ENCODE measurements at places on chromosomes 16 and 17.

DNA sequence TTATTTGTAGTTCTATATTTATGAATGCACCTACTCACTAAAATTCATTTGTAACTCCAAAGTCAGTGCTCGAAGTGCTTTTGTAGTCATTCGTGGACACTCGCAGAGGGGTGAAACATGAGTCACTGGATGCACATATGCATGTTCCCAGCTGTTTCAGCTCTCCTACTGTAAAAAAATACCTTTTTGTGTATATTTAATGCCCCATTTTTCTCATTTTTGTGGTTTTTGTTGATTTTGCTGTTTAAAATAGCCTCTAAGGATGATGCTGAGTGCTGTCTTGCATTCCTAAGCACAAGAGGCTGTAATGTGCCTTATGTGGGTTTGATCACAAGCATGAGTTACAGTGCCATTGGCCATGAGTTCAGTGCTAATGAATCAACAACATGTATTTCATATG is 30.6 kb downstream of the CENPV start:
- DNase-seq = no peak

- no peak for DNase-seq
These were observed 119.2 kb downstream of the RPTOR start for GRCh38 chr17:80663781-80664206.

DNA sequence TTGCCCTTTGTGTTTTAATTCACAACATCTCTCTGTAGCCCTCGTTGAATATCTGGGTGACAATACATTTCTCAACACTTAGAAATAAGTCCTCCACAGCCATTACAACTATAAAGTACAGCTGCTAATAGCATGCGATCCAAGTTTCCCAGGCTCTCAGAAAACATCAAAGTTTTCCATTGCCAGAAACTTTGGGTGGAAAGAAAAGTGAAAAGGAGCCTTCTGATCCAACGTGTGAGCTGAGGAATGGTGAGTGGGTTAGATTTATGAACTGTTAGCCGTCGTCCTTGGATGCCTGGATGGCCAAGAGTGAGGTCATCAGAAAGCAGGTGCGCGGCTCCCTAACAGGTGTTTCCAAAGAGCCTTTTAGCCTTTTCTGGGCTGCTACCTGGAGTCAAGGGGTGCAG is 258.0 kb downstream of the PMP22 start:
- DNase-seq = no peak

GRCh38 chr16:77873066-77873465 is 84.7 kb downstream of the VAT1L start:
- no peak for DNase-seq

DNA sequence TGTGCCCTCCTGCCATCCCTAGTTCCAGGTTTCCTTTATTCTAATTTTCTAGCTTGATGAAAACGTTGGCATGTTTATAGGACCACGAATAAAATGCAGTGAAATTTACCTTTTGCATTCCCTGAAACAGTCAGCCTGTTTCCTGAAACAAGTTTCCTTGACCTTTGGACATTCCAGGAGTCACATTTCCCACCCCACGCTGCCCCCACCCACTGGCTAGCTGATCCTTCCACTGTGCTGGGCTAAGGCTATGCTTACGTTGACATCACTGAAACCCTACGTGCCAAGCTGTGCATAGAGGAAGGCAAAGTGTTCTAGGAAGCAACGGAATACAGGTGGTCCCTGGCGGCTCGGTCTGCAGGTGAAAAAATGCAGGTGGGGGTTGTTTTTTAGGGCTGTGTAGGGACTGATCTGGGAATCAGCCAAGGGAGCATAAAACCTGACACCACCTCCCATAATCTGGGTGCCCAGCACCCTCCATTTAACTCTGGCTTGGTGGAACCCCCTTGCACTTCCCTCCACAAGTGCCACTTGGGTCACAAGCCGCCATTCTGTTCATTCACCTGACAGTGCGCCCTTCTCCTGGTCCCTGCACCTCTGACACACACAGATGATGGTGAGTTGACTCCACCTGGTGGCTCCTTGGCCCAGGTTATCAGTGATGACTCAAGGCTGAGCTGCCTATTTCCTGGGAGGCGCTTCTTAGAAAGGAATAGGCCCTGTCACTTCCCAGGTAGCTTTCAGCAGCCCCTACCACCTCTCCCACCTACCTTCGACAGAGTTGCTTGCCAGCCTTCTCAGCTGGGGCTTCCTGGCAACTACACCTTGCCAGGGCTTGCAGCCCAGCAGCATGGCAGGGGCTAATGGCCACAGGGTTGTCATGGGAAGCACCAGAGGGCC is 83.7 kb downstream of the N4BP1 start:
- DNase-seq = no peak

DNA sequence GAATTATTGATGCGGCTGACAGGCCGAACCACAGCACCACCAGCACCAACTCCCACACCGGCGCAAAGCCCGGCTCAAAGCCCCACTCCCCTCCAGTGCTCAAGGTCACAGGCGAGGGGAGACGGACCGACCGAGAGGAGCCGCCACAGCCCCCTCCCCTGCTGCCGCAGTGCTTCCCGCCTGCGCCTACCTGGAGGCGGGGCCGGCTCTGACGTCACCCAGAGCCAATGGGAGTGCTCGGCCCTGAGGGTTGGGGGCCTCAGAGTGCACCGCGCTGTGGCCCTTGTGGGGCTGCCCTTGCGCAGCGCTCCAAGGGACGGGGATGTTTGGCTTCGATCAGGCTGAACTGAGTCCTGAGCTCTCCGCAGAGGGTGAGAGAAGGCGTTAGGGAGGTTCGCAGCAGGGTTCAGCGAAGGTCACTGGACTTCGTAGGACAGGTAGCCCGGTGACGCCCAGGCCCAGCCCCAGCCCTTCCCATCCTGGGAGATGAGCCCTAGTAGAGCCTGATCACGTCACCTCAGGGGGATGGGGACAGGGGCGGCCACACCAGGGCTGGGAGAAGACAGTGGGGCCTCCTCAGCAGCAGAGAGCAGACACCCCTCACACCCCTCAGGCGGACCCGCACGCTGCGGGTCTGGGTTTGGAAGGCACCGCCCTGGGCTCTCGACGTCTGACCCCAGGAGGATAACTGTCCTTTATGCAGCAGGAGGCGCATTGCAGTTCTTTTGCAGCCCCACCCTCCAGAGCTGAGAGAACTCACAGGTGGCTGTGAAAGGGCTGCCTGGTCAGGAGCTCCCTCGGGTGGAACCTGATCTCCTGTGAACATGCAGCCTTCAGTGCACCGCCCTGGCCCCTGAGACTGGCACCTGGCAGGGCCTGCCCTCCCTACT is 1.5 kb downstream of the NDRG4 start:
- no peak for DNase-seq

GRCh38 chr17:19708431-19709175 is 7.8 kb downstream of the SLC47A2 start:
- no peak for DNase-seq

GRCh38 chr16:11181242-11181898 is 74.6 kb downstream of the SOCS1 start:
- no peak for DNase-seq

- no peak for DNase-seq
These were observed 1.0 kb upstream of the SALL1 start for GRCh38 chr16:51151961-51152663.

- DNase-seq = peak; percentile 60
These were observed 2.9 kb upstream of the TTYH2 start for GRCh38 chr17:74210191-74211140.

DNA sequence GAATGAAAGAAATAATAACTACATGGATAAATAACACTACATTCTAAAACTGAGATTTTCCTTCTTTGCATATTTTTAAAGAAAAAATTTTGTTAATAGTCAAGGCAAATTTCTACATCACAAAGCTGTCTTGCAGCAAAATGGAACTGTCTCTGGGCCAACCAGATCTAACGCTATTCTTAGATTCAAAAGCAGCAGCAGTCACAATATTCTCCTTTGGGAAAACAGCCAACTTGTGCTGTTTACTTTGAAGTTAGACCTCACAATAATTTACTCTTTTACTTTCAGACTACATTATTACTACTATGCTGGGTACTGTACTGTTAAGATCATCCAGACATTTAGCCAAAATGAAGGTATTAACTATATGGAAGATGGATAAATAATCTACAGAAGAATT is 189.1 kb downstream of the CEP112 start:
- no peak for DNase-seq

DNA sequence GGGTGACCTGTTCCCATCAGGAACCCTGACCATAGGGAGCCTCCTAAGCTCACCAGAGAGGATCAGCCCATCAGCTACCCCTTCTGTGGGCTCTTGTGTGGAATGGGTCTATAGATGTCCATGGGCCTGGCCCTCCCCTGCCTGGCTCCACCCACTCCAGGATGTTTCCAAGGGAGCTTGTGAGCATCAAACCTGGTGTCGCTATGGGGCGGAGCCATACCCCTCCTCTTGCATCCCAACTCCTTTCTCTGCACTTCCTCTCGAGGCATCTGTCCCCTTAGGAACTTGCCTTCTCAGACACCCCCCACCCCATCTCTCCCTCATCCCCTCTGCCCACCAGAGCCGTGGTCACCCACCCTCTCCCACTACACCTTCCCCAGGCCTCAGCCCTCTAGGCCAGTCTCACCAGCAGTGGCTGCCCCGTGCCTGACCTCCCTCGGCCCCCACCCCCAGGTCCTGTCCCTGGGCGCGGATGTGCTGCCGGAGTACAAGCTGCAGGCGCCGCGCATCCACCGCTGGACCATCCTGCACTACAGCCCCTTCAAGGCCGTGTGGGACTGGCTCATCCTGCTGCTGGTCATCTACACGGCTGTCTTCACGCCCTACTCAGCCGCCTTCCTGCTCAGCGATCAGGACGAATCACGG is 10.4 kb downstream of the KCNH6 start:
- DNase-seq = no peak

- no peak for DNase-seq
These were observed 44.7 kb downstream of the CDH1 start for GRCh38 chr16:68781784-68782183.

DNA sequence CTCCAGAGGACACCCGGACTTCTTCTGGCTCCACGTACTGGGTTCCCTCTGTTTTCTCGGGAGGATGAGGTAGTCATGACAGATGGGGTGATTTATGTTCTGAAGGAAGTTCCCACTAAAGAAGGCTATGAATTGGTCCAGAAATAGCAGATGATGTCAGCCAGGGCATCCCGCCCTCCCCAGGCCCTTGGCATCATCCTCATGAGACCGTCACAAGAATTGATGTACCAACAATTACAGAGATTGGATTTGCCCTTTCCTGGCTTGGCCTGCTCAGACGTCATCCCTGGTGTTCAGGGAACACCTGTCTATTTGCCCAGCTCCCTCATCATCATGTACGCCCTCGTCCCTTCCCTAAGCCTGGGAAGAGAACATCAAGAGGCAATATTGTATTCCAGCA is 102.8 kb upstream of the CCL1 start:
- no peak for DNase-seq

DNA sequence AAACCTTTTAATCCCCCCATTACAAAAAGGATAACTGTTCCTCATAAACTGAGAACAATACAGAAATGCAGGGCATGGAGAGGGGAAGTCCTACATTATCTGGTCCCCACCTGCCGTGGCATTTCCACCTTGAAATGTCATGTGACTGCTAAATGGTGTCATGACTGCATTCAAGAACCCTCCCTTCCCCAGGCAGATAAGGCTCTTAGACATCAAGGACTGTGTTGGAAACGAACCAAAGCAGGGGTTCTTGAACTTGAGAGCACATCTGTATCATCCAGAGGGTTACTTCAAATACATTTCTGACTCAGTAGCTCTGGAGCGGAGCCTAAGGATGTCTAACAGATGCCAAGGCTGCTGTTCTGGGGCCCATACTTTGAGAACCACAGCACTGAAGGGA is 18.4 kb downstream of the CMTM3 start:
- no peak for DNase-seq

GRCh38 chr17:46894476-46895151 is 28.3 kb upstream of the GOSR2 start:
- no peak for DNase-seq

DNA sequence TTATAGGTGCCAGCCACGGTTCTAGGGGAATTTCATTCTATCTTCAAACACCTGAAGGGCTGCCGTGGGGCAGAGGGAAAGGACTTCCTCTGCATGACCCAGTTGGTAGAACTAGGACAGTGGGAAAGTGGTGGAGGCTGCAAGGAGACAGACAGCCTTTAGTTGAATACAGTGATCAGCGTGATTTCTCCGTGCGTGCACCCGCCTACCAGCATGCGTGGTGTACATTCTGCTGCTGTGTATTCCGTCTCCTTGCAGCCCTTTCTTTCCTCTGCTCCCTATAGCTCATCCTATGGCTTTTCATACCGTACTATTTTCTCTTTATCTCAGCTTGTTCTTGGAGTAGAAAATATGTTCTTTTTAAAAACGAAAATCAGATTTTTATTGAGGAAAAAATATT is 146.9 kb downstream of the MRM1 start:
- no peak for DNase-seq

DNA sequence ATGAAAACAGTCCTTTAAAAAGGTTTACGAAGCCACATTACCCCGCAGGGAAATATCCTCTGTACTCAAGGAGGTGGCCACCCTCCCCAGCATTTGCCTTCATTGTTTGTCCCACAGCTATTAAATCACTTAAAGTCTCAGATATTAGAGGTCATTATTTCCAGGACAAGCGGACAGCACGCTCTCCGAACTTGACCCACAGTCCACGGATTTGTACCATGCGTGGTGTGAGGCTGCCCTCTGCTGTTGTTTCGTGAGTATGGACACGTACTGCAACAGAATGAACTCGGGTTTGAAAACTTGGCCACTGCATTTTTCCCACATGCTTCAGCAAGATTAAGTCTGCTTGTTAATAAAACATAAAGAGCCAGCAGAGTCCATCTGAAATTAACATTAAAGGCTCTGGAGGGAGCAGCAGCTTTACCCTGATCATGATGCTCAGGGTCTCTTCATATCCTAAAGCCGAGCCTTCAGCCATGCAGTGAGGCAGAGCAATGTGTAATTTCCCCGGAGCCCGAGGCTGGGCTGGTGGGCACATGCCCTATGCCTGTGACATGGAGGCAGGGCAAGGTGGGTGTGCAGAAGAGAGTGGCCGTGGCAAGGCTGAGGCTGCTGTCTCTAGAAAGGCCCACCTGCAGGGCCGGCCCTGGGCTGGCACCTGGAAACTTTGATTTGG is 19.7 kb downstream of the MEAK7 start:
- no peak for DNase-seq

- no peak for DNase-seq
These were observed 29.0 kb downstream of the KDM8 start for GRCh38 chr16:27232061-27232900.

DNA sequence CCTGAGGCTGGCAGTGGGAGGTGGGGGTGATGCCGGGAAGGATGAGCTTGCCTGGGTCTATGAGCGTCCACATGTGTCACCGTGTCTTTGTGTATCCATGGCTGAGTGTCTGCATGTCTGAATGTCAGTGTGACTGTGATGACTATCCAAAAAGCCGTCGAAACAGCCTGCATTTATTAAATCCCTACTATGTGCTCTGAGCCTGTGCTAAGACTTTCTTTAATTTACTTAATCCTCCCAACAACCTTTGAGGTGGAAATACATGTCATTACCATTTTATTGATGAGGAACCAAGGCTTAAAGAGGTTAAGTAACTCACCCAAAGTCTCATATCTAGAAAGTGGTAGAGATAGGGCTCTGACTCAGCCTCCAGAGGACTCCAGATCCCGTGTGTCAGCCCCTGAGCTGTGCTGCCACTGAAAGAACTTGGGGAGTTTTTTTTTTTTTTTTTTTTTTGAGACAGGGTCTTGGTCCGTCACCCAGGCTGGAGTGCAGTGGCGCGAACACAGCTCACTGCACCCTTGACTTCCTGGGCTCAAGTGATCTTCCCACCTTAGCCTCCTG is 20.0 kb downstream of the ARHGAP23 start:
- DNase-seq = no peak

- no peak for DNase-seq
These were observed 42.3 kb downstream of the ABR start for GRCh38 chr17:1137465-1137894.

GRCh38 chr16:86707171-86707570 is 128.8 kb downstream of the FOXL1 start:
- DNase-seq = no peak

GRCh38 chr17:6476076-6476809 is 32.0 kb downstream of the PIMREG start:
- DNase-seq = no peak
